ENCODE measurements at places on chromosomes 6 and 20.

GRCh38 chr6:44701637-44702101 lies 314.2 kb downstream of the CDC5L start:
- no peak for DNase-seq

DNA sequence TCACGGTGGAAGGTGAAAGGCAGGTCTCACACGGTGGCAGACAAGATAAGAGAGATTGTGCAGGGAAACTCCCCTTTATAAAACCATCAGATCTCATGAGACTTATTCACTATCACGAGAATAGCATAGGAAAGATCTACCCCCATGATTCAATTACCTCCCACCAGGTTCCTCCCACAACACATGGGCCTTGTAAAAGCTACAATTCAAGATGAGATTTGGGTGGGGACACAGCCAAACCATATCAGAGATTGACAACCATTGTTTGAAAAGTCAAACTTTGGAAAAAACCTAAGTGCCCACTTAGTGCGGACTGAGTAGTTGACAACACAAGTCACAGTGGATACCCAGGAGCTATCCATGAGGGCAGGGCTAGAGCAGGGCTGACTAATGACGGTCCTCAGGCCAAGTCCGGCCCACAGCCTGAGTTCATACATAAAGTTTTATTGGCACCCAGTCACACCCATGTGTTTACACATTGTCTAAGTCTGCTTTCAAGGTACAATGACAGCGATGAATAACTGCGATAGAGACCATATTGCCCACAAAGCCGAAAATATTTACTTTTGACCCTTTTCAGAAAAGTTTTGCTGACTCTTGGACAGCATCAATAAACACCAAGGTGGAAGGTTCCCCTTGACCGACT lies 33.8 kb upstream of the PMEPA1 start:
- DNase-seq: no peak

DNA sequence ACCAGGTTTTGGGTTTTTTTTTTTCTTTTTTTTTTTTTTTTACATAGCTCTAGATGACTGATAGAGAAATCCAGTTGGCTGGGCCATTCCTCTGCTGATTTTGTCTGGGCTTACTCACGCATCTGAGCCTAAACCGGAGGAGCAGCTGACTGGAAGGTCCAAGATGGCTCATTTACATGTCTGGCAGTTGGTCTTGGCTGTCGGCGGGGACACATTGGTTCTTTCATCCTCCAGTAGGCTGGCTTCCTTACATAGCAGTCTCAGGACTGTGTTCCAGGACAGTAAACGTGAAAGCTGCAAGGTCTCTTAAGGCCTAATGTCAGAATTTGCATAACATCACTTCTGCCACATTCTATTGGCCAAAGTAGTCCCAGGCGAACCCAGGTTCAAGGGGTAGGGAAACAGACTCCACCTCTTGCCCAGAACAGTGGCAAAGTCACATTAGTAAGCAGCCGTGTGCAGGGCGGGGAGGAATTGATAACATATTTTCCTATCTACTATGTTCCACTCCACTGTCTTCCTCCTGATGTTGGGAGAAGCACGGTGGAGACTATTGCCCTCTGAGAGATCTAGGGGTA lies 87.0 kb downstream of the CDH22 start:
- DNase-seq: no peak

DNA sequence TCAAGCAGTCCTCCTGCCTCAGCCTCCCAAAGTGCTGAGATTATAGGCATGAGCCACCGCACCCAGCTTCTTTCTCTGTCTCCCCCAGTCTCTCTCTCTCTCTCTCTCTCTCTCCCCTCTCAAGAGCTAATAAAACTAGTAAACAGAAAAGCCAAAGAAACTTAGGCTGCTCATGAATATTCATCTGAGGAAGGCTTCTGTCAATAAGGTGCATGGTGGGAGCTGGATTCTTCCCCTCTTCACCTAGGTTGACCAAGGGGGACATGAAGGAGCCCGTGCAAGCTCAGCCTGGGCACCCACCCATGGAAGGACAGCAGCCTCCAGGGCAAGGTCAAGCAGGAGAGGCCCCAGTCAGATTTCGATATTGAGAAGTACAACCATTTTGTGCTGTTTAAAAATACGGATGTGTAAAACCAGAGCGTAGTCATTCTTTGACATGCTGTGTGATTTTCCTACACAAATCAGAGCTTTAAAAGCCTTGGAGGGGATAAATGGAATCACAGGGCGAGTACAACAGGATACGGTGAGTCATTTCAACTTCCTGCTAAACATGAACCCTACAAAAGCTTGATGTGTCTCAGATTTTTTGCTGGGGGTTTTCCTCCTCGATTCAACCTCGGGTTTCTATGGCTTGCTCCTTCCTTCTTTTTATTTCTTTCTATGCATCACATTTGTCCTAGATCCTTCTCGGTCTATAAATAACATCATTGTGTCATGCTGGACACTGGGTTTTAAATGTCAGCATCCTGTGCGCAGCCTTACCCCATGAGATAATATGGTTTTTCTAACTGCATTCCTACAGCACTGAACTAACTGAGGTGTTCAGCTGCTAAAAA lies 368.9 kb upstream of the JARID2 start:
- DNase-seq: no peak

DNA sequence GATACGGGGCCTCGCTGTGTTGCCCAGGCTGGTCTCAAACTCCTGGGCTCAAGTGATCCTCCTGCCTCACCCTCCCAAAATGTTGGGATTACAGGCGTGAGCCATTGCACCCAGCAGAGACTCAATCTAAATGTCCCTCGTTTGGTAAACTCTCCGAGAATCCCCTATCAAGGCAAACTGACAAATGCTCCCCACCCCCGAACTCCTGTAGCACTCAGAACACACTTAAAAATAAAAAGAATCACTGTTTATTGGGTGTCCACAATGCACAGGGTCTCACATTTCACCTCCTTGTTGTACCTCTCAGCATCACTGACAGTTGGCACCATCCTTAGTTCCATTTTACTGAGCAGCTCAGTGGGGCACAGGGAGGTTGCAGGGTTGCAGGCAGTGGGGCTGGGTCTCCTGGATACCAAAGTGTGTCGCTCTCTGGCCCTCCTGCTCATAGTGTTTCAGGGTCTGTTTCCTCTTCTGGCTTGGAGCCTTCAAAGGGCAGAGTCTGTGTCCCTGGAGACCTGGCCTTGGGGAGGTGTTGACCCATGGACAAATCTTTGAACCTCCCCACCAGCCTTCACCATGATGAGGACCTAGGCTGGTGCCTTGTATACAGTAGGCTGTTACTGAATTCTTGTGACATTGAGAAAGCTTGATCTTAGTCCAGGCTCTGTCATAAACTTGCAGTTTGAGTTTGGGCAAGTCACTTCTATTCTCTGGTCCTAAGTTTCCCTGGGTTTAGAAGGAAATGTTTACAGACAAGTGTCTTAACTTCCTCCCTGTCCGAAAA lies 8.5 kb upstream of the SRC start:
- DNase-seq: no peak

DNA sequence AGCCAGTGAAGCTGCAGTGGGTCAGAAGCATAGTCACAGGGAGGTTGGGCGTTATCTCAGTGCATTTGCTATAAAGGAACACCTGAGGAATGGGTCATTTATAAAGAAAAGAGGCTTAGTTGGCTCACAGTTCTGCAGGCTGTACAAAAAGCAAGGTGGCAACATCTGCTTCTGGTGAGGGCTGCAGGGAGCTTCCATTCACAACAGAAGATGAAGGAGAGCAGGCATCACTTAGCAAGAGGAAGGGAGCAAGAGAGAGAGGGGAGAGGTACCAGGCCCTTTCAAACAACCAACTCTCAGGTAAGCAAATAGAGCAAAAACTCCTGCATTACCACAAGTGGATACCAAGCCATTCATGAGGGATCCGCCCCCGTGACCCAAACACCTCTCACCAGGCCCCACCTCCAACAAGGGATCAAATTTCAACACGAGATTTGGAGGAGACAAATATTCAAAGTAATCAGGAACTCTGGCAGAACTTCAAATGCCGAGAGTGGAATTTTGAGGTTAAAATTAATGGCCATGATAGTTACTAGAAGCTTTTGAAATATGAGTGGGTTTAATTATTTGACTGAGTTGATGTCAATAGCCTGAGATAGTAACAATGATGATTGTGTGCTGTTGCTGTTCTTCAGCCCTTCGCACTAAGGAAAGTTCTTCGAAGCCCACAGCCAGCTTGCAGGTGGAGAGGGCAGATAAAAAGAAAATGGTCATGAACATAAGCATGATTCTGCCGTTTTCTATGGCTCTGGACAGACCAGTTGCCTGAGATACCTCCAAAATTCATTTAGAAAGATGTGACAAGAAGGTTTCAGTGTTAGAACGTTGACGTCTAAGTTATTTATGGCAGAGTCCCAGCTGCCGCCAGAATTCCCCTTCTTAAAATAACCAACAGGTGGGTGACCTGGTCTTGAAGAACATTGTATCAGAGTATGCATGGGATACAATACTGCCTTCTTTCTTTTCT lies 55.3 kb upstream of the ADTRP start:
- DNase-seq: peak; percentile 11

DNA sequence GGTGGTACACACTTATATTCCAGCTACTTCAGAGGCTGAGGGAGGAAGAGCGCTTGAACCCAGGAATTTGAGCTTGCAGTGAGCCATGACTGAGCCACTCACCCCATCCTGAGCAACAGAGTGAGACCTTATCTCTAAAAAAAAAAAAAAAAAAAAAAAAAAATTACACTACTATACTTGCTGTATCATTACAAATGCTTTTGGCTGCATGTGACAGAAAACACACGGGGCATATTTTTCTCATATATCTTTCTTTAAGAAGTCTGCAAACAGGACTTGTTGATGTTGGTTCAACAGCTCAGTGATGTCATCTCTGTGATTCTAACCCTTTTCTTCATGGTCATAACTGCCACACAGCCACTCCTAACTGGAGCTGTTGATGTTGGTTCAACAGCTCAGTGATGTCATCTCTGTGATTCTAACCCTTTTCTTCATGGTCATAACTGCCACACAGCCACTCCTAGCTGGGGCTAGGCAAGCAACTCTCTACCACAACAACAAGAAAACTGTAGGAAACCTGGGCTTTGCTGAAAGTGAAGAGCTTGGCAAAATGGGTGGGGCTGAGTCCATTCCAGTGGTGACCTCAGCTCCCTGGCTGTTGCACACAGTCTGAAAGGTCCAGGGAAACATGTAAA lies 19.8 kb downstream of the MTFR2 start:
- DNase-seq: no peak

GRCh38 chr6:142381845-142382378 lies 80.1 kb downstream of the ADGRG6 start:
- no peak for DNase-seq

DNA sequence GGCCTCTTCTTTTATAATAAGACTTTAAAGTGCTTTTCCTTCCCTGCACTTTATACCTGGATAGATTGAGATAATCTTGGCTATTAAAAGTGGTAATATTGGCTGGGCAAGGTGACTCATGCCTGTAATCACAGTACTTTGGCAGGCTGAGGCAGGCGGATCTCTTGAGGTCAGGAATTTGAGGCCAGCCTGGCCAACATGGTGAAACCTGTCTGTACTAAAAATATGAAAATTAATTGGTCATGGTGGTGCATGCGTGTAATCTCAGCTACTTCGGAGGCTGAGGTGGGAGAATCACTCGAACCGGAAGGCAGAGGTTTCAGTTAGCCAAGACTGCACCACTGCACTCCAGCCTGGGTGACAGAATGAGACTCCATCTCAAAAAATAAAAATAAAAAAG lies 197.1 kb upstream of the RGS17 start:
- no peak for DNase-seq

DNA sequence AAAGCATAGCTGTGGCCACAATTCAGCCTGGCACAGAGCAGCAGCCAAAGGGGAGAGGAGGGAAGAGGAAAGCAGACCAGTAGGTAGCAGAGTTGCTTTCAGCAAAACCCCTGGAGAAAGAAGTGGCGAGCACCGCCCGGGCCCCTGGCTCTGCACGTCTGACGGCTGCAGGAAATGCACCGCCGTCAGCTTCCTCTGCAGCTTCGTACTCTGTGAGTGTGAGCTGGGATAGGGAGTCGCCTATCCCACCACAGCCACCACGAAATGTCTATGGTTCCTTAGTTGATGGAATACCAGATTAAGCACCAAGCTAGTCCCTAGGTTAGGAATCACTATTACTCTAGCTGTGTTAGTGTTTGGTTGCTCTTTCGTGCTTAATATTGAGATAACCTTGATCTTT lies 79.9 kb upstream of the NAA20 start:
- DNase-seq: no peak

- DNase-seq: no peak
These were observed 327.3 kb downstream of the QKI start for GRCh38 chr6:163741743-163742363.

- DNase-seq: no peak
These were observed 560.4 kb downstream of the CD109 start for GRCh38 chr6:74256381-74256780.

DNA sequence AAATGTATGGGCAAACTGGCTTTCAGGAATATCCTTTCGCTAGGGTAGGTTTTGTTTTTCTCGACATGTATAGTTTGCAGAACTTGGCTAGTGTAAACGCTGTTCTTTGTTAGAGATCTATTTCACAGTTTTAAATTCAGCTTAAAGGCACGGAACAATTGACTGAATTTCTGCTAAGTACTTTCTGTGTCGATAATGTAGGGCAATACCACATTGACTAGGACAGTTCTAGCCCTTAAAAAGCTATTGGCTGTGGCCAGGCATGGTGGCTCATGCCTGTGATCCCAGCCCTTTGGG lies 92.8 kb downstream of the CEP57L1 start:
- no peak for DNase-seq

DNA sequence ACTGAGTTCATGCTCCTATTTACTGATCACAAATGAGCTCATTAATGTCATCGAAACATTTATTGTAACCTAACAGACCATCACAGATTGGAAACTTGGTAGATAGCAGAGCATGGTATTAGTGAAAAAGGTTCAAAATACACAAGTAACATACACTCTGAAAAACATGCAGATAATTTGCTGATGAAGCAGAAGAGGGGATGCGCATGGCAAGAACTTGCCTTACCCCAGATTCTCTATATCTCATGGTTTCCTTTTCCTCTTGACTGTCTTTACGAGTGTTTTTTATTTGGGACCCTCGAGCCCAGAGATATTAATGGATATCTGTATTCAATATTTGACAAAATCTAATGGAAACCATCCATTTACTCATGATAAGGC lies 37.6 kb downstream of the QRSL1 start:
- no peak for DNase-seq

DNA sequence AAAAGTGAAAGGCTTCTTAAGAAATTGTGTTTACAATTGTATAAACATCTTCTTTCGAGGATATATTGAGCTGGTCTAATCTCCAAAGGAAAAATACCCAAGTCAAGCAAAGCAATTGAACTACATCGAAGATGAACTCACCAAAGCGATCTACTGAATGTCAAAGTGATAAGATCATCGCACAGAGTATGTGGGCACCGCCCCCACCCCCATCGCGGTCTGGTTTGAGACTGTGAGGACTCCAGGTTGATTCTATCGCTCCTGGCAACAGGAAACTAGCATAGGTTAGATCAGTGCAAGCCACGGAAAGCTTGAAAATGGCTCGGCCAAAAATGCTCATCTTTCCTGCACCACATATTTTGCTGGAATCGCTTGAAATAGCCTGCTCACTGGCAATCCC lies 133.2 kb upstream of the RPS6KA2 start:
- no peak for DNase-seq

- peak; percentile 26 for DNase-seq
These were observed 1.7 kb downstream of the STXBP5 start for GRCh38 chr6:147205690-147206600.
